ENCODE measurements at places on chromosomes 2 and 18. TPM values are rescaled to one million over a fixed set of nuclear protein-coding genes. Genes with fewer than 3 reads are reported as not detected.

DNA sequence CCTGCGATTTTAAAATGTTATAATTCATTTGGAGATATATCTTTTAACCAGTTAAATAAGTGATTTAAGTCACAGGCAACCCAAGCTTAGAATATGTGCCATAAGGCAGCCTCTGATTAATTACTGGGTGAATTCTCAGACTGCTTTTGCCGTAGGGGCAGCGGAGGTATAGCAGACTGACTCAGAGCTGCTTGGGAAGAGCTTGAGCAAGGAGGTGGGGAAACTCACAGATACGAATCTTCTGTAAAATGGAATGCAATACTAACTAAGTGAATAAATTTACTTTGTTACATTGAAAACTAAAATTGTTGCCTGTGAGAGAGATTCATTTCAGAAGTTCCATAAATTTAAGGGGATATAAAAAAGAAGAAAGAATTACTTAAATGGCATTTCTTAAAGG, 115.4 kb downstream of the KYNU start:
- H3K36me3 ChIP-seq: no peaks in the 10 kb centered on the region
- DNase-seq: no peak
- no peaks in the 10 kb centered on the region for H3K4me1 ChIP-seq
- H3K27ac ChIP-seq: no peak overlapping the region

- peaks cover 1% of the 10 kb centered on the region for H3K36me3 ChIP-seq
- H3K4me1 ChIP-seq: no peaks in the 10 kb centered on the region
- no peaks in the 10 kb centered on the region for H3K27me3 ChIP-seq
- no peak for DNase-seq
- no peak overlapping the region for H3K27ac ChIP-seq
These were observed 126.3 kb upstream of the TACR1 start for GRCh38 chr2:75325594-75325993.

DNA sequence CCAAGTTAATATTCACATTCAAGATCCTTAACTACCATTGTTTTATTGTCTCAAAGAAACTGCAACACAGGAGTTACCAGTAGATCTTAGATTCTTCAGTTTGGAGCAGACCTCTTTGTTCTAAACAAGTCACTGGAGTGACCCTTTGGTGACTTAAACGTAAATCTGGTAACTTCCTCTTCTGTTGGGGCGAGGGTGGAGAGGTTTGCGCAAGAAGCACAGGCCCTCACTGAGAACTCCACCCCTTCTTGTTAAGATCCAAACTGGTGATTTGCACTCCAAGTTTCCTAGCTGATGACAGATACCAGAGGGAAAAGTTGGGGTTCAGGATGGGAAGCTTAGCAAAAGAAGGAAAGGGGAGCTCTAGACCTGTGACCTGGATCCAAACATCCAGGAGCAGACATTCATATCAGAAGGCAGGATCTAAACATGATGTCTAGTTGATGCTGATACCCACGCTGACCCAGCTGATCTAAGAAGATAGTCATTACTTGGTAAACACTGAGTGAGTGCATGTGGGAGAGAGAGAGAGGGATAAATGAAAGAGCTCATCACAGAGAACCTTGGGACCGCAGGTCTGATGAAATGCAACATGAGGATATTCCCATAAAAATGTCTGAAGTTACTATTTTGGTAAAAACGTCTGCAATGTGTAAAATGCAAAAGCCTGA, 256.0 kb downstream of the CDH20 start:
- no peak overlapping the region for H3K27ac ChIP-seq
- peaks cover 8% of the 10 kb centered on the region for H3K27me3 ChIP-seq
- DNase-seq: no peak
- H3K36me3 ChIP-seq: no peaks in the 10 kb centered on the region

DNA sequence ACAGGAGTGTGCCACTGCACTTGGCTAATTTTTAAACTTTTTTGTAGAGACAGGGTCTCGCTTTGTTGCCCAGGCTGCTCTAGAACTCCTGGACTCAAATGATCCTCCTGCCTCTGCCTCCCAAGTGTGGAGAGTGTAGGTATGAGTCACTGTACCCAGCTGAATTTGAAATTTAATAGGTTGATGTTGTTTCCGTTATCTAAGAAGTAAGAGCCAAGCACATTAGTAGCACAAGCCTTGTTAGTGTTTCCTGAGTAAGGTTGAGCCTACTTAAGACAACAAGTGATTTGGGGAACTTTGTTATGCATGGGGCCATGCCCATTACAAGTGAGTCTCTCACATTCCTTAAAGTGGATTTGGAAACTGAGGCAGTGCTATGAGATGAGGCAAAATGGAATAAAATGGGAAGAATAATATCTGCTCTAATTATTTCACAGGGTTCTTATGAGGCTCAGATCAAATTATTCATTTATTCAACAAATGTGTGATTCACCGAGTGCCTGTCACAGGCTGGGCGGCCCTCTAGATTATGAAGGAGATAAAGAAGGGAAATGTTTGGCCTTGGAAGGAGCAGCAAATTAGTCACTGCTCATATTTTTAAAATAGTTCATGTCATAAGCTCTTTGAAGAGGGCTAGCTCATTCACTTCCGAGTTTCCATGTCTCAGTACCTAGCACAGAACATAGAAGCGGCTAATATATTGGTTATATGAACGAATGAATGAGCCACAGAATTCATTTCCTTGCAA, 217.2 kb downstream of the LDLRAD4 start:
- peaks cover 5% of the 10 kb centered on the region for H3K27me3 ChIP-seq
- no peaks in the 10 kb centered on the region for H3K4me1 ChIP-seq
- no peak overlapping the region for H3K27ac ChIP-seq
- H3K36me3 ChIP-seq: no peaks in the 10 kb centered on the region
- H3K4me3 ChIP-seq: no peak overlapping the region
- DNase-seq: no peak

DNA sequence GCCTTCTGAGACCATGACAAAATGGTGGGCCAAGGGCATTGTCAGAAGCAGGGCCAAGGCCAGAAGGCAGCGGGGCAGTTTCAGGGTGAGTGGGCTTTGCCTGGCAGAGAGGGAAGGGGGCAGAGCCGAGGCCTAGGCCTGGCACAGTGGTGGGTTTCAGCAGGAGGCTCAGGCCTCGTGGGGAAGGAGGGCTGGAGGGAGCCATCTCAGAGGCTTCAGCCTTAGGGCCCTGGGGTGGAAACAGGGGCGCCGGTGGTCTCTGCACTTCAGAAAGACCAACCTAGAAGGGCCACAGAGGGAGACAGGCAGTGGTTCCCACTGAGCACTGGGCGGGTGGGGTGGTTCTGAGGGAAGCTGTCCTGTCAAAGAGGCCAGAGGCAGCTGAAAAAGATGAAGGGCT, 58.0 kb upstream of the SMAD7 start:
- H3K4me1 ChIP-seq: peaks cover 3% of the 10 kb centered on the region
- H3K36me3 ChIP-seq: no peaks in the 10 kb centered on the region
- no peak for DNase-seq
- peaks cover 6% of the 10 kb centered on the region for H3K27me3 ChIP-seq

- H3K4me1 ChIP-seq: peaks cover 34% of the 10 kb centered on the region
- no peaks in the 10 kb centered on the region for H3K27me3 ChIP-seq
- H3K4me3 ChIP-seq: no peak overlapping the region
- DNase-seq: no peak
These were observed 92.6 kb downstream of the SPATS2L start for GRCh38 chr2:200399046-200399445.

DNA sequence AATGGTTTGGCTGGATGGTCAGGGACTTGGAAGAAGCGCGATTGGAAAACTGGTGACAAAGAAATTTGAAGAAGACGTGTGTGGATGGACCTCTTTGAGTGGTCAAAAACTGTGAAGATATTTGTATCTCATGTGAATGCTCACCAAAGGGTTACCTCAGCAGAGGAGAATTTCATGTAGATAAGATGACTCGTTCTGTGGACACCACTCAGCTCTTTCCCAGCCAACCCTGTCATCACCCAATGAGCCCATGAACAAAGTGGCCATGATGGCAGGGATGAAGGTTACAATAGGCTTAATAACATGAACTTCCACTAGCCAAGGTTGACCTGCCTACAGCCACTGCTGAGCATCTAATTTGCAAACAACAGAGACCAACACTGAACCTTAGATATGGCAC, 248.3 kb downstream of the KCNE4 start:
- no peaks in the 10 kb centered on the region for H3K4me1 ChIP-seq
- no peaks in the 10 kb centered on the region for H3K27me3 ChIP-seq
- H3K36me3 ChIP-seq: no peaks in the 10 kb centered on the region
- no peak overlapping the region for H3K27ac ChIP-seq
- H3K4me3 ChIP-seq: no peak overlapping the region

DNA sequence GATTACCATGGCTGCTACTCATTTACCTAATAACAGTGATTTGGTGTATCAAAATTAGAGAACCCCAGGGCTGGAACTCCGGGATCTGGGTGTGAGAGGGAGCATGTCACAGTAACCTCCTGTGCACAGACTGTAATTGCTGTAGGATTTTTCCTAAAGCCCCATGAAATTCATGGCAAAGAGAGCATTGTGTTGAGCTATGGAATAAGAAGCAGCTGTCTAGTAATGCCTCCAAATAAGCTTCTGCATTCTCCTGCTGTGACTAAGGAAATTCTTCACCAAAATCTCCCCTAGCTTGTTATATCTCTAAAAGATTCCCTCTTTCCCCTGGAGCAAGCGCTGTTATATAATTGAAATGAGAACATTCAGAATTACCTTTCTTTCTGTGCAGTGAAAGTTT, 158.1 kb upstream of the SPATS2L start:
- no peaks in the 10 kb centered on the region for H3K4me1 ChIP-seq
- no peak for DNase-seq
- H3K27me3 ChIP-seq: no peaks in the 10 kb centered on the region
- H3K4me3 ChIP-seq: no peak overlapping the region
- H3K27ac ChIP-seq: no peak overlapping the region

DNA sequence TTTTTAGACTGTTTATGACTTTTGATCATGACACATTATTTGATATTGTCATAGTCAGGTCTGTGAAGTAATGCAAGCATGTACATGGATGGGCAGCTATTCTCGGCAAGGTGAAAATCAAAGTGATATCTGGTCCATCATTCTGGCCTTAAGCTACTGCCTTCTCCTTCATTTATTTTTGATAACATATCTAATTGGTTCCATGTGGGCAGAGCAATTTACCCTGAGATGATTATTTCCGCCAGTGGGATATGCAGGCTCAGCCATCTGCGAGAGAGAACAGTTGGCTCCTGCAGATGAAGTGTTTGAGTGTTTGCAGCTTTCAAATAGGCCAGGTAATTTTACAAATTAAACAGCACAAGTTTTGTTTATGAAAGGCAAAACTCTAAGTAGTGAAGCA, 116.4 kb downstream of the LYPD6 start:
- no peaks in the 10 kb centered on the region for H3K27me3 ChIP-seq
- H3K36me3 ChIP-seq: peaks cover 23% of the 10 kb centered on the region
- peaks cover 19% of the 10 kb centered on the region for H3K4me1 ChIP-seq
- no peak for DNase-seq
- H3K4me3 ChIP-seq: no peak overlapping the region

- no peak for DNase-seq
- H3K4me1 ChIP-seq: peaks cover 32% of the 10 kb centered on the region
- H3K36me3 ChIP-seq: peaks cover 11% of the 10 kb centered on the region
- peak overlapping the region; percentile 95 for H3K27ac ChIP-seq
These were observed 151.3 kb downstream of the TANC1 start for GRCh38 chr2:159119652-159120257.

DNA sequence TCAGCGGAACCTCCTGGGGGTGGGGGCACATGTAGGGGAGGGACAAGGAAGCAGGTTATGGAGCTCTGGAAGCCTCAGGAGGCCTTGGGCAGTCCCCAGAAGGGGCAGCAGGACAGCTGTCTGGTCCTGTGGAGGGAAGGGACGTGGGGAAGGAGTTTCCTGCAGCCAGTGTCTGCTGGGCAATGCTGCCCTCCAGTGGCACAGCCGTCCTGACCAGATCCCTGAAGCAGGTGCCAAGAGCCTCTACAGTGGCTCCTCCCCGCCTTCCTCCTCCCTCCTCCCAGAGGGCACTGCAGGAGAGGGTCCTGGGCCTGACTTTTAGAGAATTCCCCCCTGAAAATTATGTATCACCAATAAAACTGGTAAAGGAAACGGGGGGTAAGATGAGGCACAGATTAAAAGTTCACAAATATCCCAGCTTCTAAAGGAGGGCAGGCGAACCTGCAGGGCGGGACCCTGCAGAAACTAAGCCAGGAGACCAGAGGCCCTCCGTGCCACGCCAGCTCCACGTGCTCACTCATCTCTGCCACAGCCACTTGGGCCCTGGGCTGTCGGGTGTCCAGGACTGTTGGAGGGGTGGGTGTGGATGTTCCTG, 258.5 kb downstream of the TWIST2 start:
- H3K4me3 ChIP-seq: no peak overlapping the region
- peaks cover 2% of the 10 kb centered on the region for H3K4me1 ChIP-seq
- no peak overlapping the region for H3K27ac ChIP-seq
- peaks cover 10% of the 10 kb centered on the region for H3K36me3 ChIP-seq
- H3K27me3 ChIP-seq: no peaks in the 10 kb centered on the region
- DNase-seq: no peak

- H3K4me3 ChIP-seq: no peak overlapping the region
- no peaks in the 10 kb centered on the region for H3K36me3 ChIP-seq
- no peaks in the 10 kb centered on the region for H3K4me1 ChIP-seq
- DNase-seq: no peak
These were observed 77.6 kb upstream of the FOXI3 start for GRCh38 chr2:88530081-88530480.

DNA sequence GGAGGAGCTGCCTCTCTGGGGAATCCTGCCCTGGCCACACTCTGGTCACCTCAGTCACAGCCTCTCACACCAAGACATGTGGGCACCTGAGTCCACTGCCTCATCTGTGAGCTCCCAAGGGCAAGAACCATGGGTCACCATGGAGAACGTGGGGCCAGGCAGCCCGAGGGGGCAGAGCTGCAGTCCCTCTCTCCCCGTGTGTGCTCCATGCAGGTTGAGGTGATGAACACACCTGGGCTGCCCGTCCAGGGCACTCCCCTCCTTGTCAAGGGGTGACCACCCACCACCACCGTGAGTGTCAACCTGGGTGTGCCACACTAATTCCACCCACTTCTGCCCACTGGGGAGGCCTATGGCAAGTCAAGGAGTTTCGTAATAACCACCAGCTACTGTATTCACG, 159.6 kb upstream of the RAB6C start:
- no peaks in the 10 kb centered on the region for H3K27me3 ChIP-seq
- H3K4me3 ChIP-seq: no peak overlapping the region
- H3K27ac ChIP-seq: no peak overlapping the region
- peaks cover 1% of the 10 kb centered on the region for H3K4me1 ChIP-seq
- peaks cover 2% of the 10 kb centered on the region for H3K36me3 ChIP-seq
- DNase-seq: no peak

DNA sequence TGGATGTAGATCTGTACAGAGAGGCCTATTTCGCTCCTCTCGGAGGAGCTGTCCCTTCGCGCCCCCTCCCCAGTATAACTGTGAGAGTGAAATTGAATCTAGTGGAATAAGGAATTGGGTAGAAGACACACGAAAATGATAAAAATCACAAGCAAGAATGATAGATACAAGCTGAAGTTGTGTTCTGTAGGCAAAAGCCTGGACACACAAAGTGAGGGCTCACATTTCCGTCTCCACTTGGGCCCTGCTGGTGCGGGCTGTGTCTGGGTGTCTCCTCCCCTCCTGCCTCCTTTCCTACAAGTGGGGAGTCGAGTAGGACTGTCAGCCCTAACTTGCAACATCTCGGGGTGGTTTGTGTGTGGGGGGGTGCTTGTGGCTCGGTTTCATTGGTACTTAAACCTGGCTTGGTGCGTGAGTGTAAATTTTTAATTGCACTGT, 457 bp upstream of the SP9 start:
- no peak overlapping the region for H3K4me3 ChIP-seq
- no peak for DNase-seq
- H3K4me1 ChIP-seq: peaks cover 12% of the 10 kb centered on the region
- H3K36me3 ChIP-seq: no peaks in the 10 kb centered on the region
- H3K27me3 ChIP-seq: peaks cover 85% of the 10 kb centered on the region
- H3K27ac ChIP-seq: no peak overlapping the region

The MGAT4A gene
- 33.5 TPM for total RNA-seq

The CIB4 gene
- total RNA-seq: not detected

Measured in progenitor cell of endocrine pancreas (in vitro differentiated cells).